Peyer's patch (tissue), 4 donors: ENCODE measurements at places on chromosomes 13 and 19.

GRCh38 chr13:70386919-70387318, 278.7 kb upstream of the KLHL1 start:
- DNase-seq, result no peak

DNA sequence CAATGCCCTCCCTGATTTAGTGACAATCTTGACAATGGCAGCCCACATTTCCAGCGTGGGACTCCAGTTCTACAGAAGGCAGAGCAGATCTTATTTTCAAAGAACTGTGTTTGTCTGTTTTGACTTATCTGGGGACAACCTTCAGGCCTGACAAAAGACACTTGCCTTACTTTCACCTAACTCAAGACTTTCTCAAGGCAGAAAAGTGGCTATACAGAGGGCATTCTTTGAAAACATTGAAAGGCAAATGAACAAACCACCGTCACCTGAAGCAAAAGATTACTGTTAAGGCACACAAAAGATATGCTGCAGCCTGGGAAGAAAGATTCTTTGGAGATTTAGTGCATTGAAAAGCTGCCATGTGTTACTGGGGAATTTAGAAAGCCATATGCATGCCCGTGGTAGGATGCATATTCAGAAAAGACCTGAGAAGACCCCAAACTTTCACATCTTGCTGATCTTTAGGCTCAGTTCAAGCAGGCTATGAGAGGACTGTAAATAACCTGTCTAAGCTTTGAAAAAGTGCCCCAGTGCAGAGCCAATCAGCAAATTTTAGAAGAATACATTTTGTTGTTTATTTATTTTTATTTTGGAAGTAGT, 82.8 kb downstream of the TSC22D1 start:
- no peak for DNase-seq

- no peak for DNase-seq
Observed at GRCh38 chr19:47142779-47143178, 12.1 kb downstream of the SAE1 start.

GRCh38 chr13:26380930-26381329, 127.0 kb downstream of the CDK8 start:
- DNase-seq, result no peak

GRCh38 chr19:10086591-10087192, 575 bp downstream of the SHFL start:
- DNase-seq, result peak; percentile 60

- DNase-seq, result no peak
Observed at GRCh38 chr19:4301590-4302242, 473 bp downstream of the TMIGD2 start.

DNA sequence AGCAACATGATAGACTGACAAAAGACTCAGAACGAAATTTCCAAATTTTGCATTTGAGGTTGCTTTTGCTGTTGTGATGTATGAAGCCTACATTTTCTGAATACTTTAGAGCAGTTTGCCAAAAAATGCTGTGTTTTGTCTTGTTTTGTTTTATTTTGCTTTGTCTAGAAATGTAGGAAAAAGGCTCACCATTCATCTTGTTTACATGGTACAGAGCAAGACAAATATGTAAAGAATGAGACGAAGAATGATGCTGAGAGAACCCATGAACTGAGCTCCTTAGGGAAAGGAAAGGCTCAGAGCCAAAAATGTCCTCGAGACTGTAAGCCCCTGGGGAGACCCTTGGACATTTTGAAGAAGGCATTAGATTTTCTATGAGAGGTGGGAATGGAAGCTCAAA, 6.8 kb upstream of the SPART start:
- DNase-seq, result no peak

DNA sequence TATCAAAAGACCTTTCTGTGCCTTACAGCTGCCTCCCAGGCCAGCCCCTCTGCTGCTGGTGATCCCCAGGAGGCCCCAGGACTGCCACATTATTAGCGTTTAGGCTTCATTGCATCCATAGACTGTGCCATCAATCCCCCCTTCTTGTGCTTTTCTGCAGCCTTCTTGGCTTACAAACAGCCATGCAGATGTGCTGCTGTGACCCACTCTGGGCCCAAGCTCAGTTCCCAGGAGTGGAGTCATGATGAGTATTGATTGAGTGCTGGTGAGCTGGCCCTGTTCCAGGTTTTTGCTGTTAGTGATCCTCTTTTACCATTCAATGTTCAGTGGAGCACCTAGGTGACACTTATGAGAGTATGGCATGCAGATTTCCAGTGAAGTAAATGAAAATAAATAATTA, 59.9 kb upstream of the SLAIN1 start:
- DNase-seq, result no peak

DNA sequence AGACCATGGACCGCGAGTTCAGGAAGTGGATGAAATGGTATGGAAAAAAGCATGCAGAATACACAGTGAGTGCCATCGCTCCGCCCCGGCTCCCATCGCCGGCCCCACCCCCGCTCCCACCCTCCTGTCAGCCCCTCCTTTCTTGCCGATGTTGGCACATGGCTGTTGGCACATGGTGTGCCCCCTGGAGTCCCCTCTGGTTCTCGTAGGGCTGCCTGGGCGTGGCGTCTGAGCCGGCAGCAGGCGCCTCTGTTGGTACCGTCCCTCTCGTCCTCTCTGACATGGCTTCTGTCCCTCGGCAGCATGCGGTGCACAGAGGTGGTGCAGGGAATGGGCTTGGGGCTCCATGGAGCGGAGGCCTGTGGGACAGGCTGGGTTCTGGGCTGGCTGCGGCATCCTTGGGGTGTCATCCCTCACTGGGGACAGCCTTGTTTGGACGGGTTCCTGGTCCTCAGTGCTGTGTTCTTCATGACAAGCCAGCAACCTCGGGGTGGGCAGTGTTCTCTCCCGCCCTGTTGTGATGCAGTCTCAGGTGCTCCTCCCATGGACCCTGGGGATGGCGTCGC, 30.9 kb downstream of the DOT1L start:
- no peak for DNase-seq

- no peak for DNase-seq
Observed at GRCh38 chr19:21638776-21639175, 128.6 kb downstream of the ZNF100 start.

DNA sequence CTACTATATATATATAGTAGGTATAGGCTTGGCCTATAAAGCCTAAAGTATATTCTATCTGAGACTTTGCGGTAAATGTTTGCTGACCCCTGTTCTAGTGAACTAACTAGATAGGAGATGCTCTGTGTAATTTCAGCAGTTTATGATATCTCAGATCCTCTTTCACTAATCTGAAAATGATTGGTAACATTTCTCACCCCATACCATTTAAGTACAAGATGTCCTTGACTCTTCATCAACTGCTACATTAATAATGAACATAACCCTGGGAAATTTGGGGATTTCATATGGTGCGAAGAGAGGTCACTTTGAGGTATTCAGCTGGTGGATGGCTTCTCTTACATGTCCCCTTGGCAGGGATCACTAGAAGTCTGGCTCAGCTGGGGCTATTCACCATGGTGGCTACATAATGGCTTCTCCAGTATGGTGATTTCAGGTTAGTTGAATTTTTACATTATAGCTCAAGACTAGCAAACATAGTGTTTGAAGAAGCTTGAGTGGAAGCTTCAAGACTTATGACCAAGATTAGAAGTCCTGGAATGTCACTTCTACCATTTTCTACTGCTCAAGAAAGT, 103.6 kb upstream of the MYCBP2 start:
- DNase-seq, result no peak

DNA sequence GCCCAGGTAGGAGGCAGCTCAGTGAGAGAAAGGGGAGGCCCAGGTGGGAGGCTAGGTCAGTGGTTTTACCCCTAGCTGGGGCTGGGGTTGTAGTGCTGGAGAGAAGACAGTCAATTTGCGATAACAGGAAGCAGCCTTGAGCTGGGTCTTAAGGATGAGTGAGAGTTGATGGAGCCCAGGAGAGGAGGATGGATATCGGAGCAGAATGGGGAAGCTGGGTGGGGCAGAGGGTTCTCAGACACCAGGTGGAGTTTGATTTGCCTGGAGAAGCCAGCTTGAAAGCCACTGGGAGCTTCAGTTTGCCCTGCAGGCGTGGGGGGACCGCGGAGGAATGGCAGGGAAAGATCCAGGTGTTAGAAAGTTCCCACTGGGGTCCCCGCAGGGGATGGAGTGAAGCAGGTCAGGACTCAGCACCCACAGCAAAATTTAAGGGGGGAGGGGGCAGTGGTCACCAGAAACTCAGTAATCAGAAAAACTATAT, 836 bp upstream of the CDC42EP5 start:
- DNase-seq, result no peak

DNA sequence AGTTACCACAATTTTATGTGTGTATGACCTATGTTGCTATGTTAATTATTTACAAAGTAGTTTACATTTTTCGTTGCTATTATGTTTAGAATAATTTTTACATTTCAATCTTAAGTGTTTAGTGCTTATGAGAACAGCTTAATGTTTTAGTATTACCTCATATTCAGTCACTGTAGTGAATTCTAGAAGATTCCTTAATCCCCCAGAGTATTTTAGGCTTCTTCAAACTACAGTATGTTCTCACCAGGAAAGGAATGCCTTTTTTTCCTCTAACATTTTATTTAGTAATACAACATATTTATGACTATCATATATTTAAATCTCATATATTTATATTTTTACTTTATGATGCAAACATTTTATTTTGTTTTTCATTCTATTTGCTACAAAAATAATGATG, 612.1 kb upstream of the KLHL1 start:
- DNase-seq, result no peak

DNA sequence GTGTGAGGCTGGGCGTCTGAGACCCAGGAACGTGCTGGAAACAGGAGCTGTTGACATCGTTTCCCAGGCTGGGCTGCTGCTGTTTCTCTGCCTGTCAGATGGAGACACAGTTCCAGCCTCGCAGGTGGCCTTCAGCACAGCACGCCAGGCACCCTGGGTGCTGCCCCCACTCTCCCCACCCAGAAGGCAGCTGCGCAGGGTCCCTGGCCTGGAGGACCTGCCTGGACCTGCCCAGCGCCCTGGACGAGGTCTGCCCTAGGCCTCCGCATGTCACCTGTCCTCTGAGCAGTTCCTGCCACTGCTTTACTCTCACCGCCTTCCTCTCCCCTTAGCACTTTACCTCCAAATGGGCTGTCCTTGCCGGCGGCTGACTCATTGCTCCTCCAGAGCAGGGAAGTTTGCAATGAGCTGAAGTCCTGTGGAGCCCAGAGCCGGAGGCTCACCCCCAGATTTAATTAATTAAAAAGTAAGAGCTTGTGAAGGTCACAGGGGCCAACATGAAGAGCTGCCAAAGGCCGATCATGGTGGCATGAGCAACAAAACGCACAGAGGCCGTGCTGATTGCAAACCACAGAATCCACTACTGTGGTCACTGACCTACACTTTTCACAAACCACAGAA, 32.2 kb downstream of the C13orf46 start:
- DNase-seq, result peak; percentile 51

DNA sequence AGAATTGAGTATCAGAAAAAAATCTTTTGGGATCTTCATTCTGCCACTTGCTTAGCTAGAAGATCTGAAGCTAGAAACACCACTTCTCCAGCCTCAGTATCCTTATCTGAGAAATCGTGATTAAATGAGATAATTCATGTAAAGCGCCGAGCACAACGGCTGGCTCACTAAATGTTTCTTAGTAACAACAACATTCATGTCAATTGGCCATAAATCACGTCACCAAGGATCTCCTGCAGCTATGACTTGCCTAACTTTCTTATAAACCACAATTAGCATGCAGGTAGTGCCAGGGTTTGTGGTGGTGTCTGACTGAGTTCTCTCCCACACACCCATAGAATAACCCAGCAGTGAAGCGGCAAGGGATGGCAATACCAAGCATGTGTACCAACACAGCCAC, 501.3 kb downstream of the EFNB2 start:
- DNase-seq, result no peak

GRCh38 chr13:111027458-111028439, 87.4 kb upstream of the ARHGEF7 start:
- no peak for DNase-seq

DNA sequence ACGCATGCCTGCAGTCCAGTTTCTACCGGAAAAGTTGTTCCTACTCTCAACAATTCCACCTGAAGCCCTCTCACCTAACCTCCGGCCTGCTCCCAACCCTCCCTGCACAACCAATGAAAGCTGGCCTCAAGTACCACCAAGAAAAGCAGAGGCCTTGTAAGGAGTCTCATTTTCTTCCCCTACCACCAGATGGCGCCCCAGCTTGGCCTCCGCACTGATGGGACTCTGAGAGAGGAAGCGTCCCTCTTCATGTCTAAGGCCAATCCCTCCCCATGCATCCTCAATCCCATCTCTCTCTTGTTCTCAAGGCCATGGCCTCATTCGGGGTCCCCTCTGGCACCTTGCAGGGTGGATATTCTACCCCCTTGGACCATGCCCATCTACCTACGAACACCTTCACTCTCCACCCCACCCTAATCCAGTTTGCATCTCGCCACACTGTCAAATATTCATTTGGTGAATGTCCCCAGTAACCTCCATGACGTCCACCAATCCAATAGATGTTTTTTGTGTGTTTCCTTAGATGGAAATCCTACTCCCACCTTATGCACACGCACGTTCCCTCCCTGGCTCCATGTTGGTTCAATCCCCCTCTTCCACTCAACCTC, 412.8 kb downstream of the ZNF536 start:
- peak; percentile 62 for DNase-seq

GRCh38 chr19:30208436-30209060, 163.6 kb upstream of the ZNF536 start:
- DNase-seq, result no peak

GRCh38 chr13:33328701-33329100, 43.1 kb upstream of the STARD13 start:
- DNase-seq, result no peak

DNA sequence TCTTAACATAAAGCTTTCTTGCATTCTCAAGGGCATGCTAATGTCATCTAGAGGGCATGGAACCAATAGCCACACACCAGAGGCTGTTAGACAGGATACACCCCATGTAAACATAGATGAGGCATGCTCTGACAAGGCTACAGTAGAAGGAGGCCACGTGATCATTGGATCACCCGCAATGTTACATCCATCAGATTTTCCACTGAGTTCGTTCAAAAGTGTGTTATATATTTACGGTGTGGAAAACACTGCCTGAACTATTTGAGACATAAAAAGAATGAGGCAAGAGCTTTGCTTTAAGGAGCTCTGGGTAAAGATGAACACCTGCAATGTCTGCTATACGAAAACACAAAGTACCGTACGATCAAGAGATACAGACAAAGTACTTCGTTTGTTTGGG, 817.5 kb upstream of the SLC10A2 start:
- DNase-seq, result no peak

GRCh38 chr13:38830442-38831045, 143.7 kb downstream of the FREM2 start:
- no peak for DNase-seq

GRCh38 chr13:66665991-66666390, 564.1 kb downstream of the PCDH9 start:
- DNase-seq, result no peak

DNA sequence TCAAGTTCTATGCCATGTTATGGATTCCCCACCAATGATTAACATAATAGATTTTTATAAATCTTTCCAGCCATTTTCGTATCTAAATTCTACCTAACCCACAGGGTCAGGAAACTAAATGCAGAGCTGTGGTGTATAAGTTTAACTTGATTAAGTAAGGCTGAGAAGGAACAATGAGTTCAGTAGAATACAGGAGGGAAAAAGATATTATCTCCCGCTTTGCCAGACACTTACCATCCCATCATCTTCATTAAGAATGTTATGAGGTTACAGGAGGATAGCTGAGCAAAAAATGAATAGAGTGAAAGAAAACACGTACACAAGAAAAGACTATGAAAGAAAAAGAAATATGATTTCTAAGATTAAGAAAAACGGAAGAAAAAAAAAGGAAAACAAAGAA, 27.1 kb downstream of the N4BP2L2 start:
- no peak for DNase-seq

GRCh38 chr19:55071129-55071502, 4.6 kb upstream of the EPS8L1 start:
- DNase-seq, result no peak
